Left lobe of liver (tissue), 2 donors: ENCODE measurements at places on chromosomes 7 and 10.

GRCh38 chr7:74371381-74372341, 82.0 kb upstream of the GTF2IRD1 start:
- no peak for DNase-seq

DNA sequence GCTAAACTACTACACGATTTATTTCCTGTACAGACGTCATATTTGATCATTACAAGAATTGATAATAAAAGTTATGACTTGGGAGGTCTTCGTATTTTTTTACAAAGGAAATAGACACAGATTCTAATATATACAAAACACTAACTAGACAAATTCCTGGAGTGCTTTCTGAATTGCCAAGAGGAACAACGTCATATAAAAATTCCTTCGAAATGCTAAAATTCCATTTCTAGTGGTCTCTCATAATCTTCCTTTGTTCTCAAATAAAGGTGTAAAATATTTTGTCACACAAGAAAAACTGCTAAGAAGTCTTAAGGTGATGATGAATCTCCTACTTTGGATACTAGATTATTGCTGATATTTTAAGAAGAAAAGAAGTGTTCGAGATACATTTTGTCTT, 85.4 kb downstream of the CDK6 start:
- DNase-seq: no peak

DNA sequence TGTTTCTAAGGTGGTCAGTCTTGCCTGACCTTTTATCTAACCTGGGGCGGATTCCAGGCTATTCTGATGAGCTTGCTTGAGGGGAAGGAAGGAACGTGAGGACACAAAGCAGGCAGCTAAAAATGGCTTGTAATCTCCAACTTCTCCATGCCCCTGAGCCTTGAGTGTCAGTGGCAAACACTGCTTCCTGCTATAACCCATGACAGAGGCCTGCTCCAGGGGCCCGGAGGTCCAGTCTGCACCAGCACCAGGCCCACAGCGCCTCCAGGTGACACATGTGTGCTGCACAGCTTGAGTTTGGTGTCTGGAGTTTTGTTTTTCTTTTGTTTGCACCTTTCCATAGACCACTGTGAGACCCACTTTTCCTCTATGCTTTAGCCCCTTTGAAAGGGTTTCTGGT, 207.9 kb downstream of the PAXIP1 start:
- DNase-seq: no peak

- DNase-seq: peak; percentile 61
Observed at GRCh38 chr7:55593515-55594318, 21.4 kb upstream of the VOPP1 start.

GRCh38 chr10:83953589-83953988, 185.7 kb upstream of the GHITM start:
- DNase-seq: no peak

DNA sequence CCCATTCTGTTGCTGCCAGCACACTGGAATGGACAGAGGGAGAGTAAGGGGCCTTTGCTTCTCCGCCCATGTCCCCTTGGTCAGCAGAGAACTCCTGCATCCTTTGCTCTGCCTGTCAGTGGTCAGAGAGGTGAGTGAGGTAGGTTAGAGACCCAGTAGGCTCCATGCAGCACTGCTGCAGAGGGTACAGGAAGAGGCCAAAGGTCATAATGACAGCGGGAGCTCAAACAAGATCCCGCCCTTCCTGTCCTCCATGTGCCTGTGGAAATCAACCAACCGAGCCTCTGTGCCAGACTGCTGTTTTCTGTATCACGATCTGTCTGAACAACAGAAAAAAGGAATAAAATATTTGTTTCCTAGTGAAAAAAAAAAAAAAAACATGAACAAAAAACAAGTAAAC, 81.4 kb downstream of the ZNF33B start:
- DNase-seq: no peak

DNA sequence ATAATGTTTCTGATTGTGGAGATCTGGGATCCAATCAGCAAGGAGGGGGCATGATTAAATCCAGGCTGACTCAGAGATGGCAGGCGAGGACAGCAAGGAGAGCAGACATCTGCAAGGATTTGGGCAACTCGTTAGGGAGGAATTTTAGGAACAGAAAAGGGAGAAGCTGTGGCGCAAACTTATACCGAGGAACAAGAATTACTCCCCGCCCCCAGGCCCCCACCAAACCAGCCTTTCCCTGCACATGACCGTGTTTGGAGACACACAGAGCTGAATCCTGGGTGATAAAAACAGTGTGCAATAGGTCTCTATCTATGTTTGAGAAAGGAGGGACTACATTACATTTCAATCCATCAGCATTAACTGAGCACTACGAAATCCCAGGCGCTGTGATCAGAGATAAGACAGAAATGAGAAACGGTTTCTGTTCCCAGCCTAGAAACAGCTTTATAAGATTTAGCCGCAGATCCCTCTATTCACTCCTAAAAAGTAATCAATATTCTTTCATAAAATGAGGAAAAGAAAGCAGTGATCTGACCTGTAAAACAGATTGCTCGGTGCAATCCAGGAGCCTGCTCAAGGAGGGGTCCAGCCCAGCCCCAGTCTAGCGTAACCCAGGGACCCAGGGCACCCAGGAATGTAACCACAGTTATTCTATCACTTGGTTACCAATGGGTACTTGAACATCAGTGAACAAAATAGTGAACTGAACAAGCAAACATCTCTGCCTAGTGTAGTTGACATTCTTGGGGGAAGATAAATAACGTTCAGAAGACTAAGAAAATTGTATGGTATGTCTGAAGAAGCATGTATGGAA, 37.2 kb upstream of the RAPGEF5 start:
- DNase-seq: no peak

- no peak for DNase-seq
Observed at GRCh38 chr10:16779384-16779915, 37.8 kb downstream of the RSU1 start.

DNA sequence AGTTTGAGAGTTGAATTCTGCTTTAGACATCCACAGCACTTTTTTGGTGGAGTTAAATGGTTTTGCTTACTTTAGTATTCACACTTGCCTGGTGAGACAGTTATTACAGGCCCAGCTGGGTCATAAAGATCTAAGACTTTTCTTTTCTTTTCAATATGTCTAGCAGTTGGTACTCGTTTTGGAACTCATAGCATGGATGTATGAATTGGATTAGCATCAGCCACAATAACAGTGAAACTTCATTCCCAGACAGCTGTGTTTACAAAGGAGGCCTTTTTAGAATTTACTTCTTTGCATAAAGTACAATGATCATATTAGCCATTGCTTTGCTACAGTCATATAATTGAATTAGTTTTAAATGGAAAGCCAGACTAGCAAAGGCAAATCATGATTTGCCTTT, 168.4 kb upstream of the DKK1 start:
- no peak for DNase-seq

DNA sequence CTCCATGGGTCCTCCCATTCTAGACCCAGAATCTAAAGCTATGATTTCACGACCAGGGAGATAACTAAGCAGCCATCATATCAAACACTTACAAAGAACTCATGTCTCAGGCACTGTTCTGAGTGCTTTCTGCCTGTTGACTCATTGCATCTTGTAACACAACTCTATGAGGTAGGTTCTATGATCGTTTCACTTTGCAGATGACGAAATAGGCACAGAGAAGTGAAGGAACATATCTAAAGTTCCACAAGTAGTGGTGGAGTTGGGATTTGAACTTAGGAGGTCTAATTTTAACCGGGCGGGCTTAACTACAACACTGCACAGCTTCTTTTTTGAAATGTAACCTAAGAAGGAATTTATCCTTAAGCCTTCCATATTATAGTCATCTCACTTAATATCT, 2.9 kb downstream of the RBP4 start:
- no peak for DNase-seq

GRCh38 chr7:2233926-2234325, 1.2 kb upstream of the MAD1L1 start:
- DNase-seq: no peak

DNA sequence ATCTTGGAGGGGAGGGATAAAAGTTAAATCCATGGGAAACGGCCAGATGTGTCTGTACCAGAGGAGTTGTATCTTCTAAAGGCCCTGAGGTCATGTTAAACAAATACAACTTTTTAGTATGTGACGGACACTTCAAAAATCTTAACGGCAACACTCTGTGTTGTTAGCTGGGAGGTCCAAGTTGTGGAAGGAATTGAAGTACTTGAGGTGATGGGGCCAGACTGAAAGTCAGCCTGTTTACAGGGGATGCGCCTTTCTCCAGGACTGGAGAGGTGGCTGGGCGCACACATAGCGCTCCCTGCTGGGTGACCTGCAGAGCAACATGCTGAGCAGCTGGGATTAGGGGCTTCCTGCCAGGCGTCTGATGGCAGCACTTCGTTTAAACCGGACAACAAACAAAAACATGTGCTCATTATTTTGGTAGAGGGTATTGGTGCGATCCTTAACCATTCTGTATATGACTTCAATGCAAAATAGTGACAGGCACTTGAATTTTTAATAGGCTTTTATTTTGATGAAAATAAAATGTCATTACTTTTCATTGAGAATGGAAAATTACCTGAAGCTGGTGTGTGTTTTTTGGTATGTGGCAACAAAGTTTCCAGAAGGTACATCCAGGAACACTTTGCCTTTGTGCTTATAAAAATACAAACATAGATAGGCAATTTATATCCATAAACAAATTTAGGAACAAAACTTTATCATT, 198.2 kb downstream of the MLLT10 start:
- peak; percentile 64 for DNase-seq

DNA sequence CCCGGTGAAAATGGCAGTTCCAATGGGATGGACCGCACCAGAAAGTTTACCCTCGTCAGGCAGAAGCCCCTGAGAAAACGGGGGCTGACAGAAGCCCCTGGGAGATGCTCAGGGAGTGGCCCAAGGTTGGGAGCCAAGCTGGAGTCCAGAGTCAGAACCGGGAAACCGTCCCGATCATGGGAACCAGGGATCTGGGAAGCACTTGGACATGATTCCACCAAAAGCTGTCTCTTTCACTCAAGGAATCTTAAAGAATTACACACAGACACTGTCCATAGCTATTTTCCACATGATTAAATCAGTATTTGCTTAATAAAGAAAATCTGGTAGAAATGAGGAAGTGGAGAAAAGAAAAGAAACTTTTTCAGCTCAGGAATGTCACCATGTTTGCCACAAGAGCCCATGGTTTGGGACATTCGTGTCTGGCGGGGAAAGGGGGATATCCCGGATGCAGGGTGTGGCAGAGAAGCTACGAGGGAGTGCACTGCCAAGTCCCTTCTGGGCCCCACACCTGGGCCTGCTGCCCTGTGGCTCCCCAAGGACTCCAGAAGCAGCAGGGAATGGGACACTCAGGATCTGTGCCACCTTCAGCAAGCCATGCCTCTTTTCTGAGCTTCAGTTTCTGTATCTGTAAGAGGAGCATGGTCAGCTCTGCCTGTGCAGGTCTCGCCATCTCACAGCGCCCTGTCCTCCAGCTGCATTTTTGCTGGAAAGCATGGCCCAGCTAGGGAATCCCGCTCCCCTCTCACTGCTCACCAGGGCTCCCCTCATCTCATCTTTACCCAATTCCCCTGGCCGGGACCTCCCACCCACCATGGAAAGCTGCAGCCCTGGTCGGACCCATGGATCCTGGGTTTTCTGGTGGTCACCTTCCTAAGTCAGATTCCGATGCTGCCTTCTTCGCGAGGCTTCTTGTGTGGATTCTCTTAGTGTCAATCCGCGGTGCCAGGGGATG, 225.1 kb upstream of the GRB10 start:
- no peak for DNase-seq

DNA sequence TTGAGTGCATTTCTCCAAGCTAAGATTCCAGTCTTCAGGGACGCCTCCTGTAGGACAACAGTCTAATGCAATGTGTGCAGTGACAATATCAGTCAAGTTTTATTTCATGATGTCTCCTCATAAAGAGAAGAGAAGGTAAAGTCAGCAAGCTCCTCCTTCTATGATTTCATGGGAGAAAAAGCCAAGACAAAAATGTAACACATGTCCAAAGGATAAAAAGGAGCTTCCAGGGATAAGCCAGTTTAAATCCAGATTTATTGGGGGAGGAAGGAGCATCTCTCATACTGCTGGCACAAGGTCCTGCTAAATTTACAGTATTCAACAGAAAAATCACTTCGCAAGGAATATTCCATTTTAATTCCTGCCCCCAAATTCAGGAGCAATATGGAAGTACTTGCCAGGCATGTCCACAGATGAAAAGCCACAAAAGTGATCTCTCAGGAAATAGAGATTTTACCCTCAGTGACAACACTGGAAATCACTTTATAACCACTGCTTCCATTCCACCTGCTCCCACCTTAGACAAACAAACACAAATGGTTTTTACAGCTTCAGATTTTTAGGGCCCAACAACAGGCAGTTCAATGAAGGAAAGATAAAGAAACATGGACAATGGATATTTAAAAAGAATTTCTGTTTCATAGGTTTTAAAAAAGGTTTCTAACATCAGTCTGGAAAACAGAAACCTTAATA, 677.5 kb upstream of the C7orf33 start:
- DNase-seq: no peak

DNA sequence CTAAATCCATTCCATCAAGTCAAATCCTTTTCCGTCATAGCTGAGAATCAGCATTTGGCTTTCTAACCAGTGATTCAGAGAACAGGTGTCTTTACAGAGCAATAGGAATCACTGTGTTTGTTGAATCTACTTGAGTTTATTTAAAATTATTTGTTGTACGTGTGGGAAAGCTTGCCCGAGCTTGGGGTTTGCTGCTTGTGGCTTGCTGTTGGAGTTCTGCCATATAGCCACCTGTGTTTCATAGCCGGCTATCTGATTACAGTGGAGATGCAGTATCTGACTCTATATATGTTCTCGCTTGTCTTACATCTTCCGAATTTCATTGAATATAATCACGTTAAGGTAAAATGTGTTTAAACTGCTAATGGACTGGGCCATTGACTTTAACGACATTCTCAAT, 274.3 kb upstream of the MKI67 start:
- DNase-seq: no peak

- no peak for DNase-seq
Observed at GRCh38 chr7:87212498-87212897, 7.0 kb downstream of the TMEM243 start.

- no peak for DNase-seq
Observed at GRCh38 chr10:30662814-30663213, 33.3 kb upstream of the LYZL2 start.

DNA sequence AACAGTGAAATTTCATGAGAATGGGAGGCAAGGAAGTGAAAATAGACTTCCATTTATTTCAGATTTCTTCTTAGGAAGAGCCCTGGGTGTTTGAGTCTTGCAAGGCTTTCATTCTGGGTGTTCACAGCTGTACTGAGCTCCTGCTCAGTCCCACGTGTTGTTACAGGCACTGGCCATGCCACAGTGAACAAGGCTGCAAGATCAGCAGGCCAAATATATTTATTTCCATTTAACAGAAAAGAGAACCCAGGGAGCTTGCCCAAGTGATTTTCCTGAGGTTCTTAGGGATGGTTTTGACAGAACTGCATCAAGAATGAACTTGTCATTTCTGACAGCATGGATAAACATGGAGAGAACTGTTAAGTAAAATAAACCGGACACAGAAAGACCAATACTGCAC, 54.5 kb upstream of the CD36 start:
- no peak for DNase-seq

GRCh38 chr7:144763291-144763690, 72.6 kb downstream of the TPK1 start:
- no peak for DNase-seq

DNA sequence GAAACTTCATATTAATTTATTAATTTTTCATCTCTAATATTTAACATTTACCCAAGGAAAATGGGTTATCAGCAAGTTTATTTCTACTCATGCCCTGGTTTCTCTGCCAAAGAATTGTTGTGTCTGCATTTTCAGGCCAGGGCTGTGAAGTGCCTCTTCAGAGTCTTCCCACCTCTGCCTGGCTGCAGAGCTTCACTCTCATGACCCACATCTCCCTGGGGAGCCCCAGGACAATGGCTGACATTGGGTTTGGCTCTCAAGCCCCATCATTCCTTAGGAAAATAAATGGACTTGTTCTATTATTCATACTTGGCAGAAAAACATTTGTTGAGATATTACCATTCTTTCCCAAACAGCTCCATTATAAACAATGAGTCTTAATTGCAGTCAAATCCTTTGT, 30.3 kb downstream of the CACNA2D1 start:
- no peak for DNase-seq
